Hematopoietic multipotent progenitor cell treated with erythropoietin and hydrocortisone succinate and interleukin-3 and kit ligand, for 17 days (in vitro differentiated cells): ENCODE measurements at places on chromosomes 7 and 10.

- no peak for DNase-seq
Measured at GRCh38 chr10:30412901-30413300, 21.1 kb upstream of the MAP3K8 start.

DNA sequence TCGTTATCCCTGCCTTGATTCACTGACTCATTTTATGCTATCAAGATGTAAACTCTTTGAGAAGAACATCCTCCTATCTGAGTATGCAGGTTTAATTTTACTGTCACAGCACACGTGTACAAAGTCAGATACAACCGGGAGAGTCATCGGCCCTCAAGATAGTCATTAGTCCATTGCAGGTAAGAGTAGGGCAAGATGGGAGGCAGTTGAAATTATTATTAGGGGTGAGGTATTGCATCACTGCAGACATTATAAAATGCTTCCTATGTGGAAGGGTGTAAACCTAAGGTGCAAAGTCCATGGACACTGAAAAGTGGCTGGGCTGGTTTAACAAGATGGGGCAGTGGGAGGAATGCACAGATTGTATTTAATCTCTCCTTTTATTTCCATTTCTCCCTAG, 113.7 kb downstream of the ARL4A start:
- no peak for DNase-seq

DNA sequence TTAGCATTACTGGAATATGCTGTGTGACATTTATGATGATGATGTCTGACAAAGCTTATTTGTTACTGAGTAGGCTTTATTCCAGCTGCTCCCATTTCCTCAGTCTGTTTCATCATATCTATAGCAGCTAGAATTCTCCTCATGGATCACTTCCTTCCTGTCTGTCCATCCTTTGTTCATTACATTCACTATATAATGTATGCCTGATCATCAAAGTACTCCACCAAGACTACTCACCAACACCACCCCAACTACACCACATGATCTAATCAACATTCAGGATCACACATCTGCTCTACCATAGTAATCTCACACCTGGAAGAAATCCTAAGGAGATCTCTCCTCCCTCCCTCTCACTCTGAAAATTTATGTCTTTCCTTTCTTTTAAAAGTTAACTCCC, 61.3 kb downstream of the APBB1IP start:
- DNase-seq = no peak

DNA sequence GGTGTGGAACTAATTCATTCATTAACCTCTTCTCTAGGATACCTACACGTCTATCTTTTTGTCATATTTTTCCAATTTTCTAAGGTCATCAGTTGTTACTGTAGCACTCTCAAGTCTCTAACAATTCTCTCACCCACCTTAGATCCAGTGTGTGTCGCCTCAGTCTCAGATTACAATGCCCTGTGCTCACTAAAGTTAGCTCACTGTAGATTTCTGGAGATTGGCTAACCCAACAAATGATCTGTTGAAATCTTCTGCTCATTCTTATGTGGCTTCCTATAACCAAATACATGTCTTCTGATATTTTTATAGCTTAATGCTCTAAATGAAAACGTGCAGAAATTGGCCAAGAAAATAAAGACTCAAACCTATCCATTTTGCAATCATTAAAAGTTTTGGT, 142.6 kb downstream of the SLC25A13 start:
- no peak for DNase-seq

- no peak for DNase-seq
Measured at GRCh38 chr10:6053816-6054631, 8.1 kb downstream of the IL2RA start.

GRCh38 chr7:136514776-136515175, 353.7 kb upstream of the CHRM2 start:
- DNase-seq = no peak

GRCh38 chr7:139654276-139655181, 123.3 kb downstream of the HIPK2 start:
- no peak for DNase-seq

DNA sequence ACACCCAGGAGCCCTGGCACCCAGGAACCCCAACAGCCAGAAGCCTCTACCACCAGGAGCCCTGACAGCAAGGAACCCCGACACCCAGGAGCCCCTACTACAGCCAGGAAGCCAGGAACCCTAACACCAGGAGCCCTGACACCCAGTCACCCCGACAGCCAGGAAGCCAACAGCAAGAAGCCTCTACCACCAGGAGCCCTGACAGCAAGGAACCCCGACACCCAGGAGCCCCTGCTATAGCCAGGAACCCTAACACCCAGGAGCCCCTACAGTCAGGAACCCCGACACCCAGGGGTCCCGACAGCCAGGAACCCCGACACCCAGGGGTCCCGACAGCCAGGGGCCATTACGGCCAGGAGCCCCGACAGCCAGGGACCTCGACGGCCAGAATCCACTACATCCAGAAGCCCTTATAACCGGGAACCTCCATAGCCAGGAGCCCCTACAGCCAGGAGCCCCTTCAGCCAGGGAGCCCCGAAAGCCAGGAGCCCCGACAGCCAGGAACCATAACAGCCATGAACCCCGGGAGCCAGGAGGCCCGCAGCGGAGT, 440 bp upstream of the GLRX3 start:
- DNase-seq = no peak

DNA sequence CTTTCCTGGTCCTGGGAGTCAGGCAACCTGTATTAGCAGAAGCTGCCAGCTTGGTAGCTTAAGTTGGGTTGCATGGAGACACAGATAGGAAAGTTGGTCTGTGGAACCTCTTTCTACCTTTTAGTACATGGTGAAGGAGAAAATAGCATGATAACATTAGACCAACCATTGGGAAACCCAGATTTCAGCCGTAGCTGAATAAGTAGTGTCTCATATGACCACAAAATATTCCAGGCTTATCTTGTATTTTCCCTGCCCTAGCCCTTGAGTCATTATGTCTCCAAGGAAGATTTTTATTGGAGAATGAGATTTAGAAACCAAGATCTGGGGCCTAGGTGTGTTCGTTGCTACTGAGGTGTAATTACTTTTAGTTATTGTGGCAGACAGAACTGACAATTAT, 67.2 kb downstream of the CCSER2 start:
- DNase-seq = no peak

- no peak for DNase-seq
Measured at GRCh38 chr10:113454341-113455061, 98.4 kb upstream of the HABP2 start.

DNA sequence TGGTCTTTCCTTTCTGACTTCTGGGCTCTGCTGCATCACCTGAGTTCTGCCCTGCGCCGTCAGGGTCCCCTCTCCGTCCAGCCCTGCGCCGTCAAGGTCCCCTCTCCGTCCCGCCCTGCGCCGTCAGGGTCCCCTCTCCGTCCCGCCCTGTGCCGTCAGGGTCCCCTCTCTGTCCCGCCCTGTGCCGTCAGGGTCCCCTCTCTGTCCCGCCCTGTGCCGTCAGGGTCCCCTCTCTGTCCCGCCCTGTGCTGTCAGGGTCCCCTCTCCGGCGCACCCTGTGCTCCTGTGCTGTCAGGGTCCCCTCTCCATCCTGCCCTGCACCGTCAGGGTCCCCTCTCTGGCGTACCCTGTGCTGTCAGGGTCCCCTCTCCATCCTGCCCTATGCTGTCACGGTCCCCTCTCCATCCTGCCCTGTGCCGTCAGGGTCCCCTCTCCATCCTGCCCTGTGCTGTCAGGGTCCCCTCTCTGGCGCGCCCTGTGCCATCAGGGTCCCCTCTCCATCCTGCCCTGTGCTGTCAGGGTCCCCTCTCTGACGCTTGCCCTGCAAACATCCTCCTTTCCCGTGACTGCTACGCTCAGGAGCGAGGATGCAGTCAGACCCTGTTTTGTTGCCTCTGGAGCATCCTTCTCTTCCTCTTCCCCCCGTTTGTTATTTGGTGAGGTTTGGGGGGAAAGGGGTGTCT, 66.4 kb downstream of the INPP5A start:
- DNase-seq = no peak

DNA sequence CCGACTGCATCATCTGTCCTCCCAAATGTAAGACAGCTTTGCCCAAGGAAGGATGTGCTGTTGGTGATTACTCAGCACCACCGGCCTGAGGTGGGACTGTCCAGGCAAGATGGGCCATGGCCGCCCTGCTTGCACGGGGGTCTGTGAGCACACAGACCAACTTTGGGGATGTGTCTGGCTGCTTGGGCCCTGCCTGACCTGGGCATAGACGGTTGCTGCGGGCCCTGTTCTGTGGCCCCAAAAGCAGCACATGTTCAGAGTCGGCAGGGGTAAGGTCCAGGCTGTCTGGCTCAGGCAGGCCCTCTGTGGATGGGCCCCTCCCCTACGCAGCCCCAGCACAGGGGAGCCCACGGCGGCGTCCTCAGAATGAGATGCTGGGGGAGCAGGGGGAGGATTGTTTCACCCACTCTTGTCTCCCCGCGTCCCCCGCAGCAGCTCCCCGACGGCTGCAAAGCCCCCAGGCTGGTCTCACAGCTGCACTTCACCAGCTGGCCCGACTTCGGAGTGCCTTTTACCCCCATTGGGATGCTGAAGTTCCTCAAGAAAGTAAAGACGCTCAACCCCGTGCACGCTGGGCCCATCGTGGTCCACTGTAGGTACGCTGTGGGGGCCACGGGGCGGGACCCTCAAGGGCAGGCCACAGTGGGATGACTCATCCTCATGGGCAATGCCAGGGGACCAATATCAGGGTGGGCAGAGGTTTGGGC, 58.4 kb downstream of the MKI67 start:
- DNase-seq = no peak

DNA sequence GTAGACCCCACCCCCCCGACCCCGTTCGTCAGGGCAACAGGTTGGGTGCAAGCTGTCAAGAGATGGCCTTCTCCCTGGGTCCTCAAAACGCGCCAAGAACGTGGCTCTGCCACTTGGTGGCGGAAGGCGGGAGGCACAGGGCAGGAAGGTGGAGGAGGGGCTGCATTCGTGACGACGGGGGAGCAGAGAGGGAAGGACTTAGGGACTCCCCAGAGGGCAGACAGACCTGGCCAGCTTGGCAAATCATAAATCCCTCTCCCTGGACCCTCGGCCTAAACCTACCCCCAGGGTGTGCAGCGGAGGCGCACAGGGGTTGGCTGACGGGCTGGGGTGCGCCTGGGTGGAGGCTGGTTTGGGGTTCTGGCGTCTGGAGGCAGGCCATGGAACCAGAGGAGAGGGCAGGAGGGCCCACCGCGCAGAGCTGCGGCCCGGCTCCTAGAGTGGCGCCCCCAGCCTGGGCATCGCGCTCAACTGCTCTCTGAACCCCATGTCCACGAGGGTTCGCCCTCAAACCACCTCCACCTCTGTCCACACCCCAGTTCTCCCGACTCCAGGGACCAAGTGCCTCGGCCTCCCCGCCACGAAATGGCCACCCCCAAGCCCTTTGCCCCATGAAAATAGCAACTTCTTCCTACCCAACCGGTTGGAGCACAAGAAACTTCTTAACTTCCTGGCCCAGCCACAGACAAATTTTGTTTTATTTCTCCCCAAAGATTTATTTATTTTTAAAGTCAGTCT, 10.8 kb upstream of the GATA3 start:
- DNase-seq = no peak

- DNase-seq = no peak
Measured at GRCh38 chr7:73521636-73522104, 423 bp downstream of the BAZ1B start.

DNA sequence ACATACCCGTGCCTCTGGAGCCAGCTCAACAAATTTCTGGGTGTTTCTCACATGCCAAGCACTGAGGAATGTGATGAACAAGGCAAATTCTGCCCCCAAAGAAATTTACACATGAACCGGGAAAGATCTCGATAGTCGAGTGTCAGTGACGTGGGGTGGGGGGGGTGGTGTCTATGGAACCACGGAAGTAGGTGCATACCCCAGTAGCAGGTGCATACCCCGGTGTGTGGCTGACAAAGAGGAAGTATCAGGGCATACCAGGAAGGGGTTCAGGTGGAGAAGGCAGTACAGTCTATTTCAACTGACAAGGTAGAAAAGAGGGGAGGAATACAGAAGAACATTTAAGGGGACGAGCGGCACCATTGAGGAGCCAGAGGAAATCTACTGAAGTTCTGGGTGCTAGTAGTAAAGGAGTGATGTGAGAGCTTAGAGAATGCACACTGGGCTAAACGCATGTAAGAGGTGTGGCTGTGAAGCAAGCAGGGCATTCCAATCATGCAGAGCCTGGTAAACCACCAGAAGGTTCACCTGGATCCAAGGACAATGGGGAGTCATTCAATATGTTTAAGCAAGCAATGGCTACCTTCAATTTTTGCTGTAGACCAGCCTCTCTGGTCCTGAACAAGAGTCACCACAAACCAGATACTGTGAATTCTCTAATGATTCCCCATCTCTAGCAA, 6.2 kb downstream of the CCDC6 start:
- no peak for DNase-seq

DNA sequence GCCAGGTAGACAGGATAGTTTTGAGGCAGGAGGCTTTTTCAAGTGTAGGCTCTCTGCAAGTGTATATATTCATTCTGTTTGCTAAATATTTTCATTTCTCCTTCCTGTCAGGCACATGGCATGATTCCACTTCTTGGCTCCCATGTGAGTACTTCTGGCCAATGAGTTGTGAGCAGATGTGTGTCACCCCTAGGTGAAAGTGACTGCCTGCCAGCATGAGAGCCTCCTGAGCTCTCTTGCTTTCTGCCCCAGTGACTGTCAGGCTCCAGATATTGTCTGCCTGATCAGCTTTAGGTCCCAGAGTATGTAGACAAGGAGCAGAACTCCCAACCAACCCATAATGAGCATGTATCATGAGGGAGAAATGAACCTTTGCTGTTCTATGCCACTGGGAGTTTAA, 257.6 kb upstream of the NPY start:
- no peak for DNase-seq

GRCh38 chr7:121440857-121441503, 44.9 kb upstream of the FAM3C start:
- no peak for DNase-seq

- DNase-seq = no peak
Measured at GRCh38 chr10:118543714-118544400, 51.6 kb downstream of the PRLHR start.

GRCh38 chr7:101537205-101537604, 91.9 kb downstream of the MYL10 start:
- DNase-seq = no peak
